ENCODE measurements at places on chromosomes 2 and 18.

GRCh38 chr18:54801374-54801773 is 26.9 kb upstream of the RAB27B start:
- no peak for DNase-seq

DNA sequence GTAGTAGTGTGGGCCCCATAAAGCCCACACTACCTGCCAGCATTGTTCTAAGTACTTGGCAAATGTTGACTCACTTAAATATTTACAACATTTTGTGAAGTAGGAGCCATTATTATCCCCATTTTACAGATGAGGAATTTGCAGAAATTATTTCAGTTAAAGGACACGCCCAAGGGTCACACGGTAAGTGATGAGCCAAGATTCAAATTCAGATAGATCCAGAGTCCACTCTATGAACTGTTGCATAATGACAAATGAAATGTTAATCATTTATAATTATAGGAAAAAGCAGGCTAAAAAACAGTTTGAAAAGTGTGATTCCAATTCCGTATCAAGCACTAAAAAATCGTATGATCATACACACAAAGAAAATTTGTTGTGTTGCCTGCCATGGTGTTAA is 108.4 kb downstream of the MDH1 start:
- no peak for DNase-seq

GRCh38 chr2:29155578-29155977 is 40.4 kb downstream of the CLIP4 start:
- DNase-seq = no peak

DNA sequence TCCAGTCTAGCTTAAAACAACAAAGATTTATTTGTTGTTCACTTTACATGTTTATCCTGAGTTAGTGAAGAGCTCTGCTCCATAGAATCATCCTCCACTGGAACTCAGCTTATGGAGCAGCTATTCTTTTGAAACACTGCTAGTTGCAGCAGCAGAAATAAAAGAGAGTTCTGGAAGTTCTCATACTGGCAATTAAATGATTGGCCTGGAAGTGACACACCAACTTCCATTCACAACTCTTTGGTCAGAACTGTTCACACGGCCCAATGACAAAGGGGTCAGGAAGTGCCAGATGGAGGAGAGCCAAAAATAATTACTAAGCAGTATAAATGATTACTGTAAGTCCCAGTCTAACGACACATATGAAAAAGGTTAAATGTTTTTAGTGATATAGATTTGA is 39.1 kb downstream of the FBXO11 start:
- peak; percentile 77 for DNase-seq

DNA sequence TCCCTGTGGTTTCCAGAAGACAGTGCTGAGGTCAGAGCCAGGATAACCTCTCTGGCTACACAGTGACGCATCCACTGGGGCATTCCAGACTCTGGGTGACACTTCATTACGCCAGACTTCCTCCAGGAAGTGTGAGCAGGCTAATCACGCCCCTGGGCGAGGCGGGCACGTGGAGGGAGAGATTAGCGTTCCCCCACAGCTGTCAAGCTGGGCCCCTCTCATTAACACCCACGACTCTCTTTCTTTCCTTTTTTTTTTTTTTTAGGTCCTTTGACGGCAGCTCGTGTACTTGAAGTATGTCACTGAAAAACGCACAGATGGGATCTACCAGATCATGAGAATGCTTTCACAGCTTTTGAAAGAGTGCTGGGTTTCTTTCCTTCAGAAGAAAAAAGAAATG is 274.6 kb downstream of the AFF3 start:
- DNase-seq = peak; percentile 7

DNA sequence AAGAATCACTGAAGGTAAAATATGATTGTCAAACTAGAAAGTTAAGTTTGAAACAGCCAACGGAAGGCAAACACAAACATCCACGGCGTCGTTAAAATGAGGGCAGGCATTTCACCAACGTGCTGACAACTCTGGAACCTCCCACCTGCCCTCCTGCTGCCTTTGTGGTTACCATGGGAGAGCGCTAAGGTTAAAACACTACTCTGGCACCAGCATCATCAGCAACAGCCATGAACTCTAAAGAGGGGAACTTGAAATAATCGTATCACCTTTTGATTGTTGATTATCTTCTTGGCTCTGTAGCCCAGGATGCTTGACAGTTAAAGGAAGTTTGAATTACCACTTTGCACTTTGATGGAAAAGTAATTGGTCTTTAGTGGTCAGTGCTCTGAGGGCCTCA is 34.7 kb downstream of the CYB5A start:
- no peak for DNase-seq

DNA sequence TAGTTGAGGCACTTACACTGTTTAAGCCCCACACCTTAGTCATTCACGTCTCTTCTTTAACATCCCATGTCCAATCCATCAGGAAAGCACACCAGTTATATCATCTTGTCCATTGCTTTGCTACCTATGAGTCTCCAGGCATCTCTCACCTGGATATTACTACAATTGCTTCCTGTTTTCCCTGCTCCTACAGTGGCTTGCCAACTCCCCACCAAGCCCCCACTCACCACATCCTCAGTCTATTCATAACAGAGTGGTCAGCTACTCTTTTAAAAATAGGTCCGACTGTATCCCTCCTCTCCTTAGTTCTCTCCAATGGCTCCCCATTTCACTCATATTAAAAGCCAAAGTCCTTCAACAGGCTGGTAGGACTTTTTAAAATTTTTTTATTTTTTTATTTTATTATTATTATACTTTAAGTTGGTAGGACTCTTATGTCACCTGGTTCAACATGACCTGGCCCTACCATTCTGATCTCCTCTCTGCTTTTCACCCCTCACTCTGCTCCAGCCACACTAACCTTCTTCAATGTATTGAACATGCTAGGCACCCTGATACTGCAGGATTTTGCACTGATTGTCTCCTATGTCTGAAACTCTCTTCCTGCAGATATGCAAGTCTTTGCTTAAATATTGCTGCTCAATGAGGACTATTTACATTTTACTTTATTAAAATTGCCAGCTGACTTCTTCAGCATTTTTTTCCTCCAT is 253.2 kb downstream of the CYRIA start:
- no peak for DNase-seq

DNA sequence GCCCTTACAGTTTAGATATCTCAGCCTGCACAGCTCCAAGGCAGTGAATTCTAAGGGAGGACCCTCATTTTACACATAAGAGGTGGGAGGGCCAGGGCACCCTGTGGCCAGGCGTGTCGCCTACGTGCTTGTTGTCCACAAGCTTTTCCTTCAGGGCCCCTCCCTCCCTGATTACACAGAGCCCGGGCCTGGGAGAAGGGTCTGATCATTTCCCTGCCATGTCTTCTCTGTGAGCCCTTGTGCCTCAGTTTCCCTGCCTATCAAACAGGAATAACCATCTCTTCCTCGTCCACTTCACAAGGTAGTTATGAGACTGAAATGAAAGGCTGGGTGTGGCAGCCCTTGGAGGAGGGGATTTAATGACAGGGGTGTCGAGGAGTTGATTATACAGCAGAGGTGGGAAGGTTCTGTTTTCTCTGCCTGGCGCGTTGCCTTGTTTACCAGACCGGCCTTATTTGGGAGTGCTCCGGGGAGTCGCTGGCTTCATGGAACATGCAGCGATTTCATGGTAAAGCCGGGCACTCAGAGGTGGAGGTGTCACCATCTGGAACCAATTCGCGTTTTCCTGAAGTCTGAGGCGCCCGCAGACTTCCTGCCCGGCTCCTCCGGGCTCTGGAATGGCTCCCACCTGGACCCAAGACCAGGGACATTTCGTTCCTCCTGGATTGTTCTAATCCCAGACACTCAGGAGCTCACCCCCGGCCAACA is 208.9 kb downstream of the KLHL29 start:
- DNase-seq = no peak

GRCh38 chr2:237977380-237977779 is 10.6 kb downstream of the UBE2F start:
- no peak for DNase-seq

DNA sequence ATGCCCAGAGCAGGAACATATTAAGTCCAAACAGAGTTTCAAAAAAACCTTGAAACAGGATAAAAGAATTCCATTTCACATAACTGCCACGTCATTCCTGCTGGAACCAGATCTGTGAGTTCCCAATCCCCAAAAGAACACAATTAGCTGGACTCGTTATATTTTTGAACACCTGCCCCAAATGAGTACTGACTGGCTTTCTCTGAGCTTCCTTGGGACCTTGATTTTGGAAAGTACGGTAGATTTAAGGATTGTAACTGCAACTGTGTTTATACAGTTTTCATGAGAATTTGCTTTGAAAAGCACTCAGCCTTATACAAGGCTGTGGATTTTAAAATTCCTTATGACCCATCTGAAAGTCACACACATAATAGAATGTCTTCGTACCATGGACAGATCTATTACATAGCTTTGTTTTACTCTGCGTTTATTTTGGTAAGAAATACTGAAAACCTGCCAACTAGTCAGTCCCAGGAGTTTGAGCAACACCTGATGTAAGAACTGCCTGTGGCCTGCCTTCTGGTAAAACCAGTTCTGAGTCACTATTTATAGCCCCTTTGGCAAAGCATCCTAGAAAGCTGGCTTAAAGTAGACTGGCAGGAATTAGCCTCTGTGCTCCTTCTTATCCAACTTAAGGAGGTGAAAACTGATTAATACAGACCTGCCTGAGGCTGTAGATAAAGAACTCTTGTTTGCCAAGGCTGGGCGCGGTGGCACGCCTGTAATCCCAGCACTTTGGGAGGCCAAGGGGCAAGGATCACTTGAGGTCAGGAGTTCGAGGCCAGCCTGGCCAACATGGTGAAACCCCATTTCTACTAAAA is 48.1 kb downstream of the MERTK start:
- peak; percentile 94 for DNase-seq

- DNase-seq = peak; percentile 32
These were observed 79.1 kb downstream of the MCFD2 start for GRCh38 chr2:46836295-46837111.

DNA sequence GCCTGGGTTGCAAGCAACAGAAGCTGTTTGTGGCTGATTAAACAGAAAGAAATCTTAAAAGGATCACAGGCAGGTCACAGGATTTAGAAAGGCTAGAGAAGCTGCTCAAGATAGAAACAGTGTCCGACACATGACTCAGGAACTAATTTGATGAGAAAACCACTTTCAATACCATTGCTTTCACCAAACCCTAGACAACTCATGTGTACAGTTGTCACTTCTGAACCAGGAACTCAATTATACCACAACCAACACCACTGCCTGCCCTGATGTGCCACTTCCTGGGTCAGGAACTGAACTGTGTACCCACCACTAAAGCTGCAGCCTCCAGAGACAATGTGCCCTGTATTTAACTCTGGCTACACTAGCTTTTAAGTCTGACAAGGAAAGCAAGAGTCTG is 56.0 kb downstream of the TMEM247 start:
- DNase-seq = no peak

GRCh38 chr2:10256515-10257031 is 46.1 kb upstream of the HPCAL1 start:
- DNase-seq = no peak

- DNase-seq = no peak
These were observed 163.1 kb downstream of the ASB1 start for GRCh38 chr2:238589591-238590460.

DNA sequence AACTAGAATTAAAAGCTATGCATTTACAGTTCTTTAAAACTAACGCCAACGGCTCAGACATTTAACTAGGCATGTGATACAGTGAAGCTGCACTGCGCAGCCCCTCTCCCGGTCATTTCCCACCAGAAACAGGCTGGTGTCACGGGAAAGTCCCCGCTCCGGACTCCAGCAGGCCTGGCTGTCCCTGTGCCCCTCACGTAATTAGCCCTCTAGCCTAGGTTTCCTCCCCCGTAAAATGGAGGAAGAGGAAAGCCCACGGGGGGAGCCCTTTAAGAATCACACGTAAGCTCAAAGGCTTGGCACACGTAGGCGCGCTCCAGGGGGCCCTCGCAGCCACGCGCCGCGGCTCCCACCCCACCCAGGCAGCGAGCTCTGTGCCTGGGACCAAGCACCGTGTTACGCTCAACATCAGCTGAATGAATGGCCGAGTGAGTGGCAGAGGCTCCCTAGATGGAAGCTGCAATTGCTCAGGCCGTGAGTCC is 48.0 kb downstream of the KCNIP3 start:
- DNase-seq = no peak

DNA sequence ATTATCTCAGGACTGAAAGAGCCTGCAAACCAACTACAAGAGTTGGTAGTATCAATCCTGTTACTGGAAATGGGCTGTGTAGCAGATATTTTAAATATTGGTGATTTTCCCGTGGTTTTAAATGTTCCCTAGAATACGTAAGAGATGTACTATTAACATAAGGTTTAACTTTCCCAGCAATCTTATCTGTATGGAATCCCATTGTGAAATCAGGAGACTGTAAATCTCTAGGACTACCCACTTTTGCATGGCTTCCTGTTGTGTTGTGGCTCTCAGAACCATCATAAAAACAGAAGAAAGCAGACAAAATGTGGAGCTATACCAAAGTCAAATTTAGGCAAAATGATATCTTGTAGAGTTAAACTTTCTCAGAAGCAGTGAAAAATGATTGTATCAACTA is 641.5 kb upstream of the SETBP1 start:
- DNase-seq = no peak

GRCh38 chr2:219916281-219916680 is 288.9 kb downstream of the SLC4A3 start:
- no peak for DNase-seq

DNA sequence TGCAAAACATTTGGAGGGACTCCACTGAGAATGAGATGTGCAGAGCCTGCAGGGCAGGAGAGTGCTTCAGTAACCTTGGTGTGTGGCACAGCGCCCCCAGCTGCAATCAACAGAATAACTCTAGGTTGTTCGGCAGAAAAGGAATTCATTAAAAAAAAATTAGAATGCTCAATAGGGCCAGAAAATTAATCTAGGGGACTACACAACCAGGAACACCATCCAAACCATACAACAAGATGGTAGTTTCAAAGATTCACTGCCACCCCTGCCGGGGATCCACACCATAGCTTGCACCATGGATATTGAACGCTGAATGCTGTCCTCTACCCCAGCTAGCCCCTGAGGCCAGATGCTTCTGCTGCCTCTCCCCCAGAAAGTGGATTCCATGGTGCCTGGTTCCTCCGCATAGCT is 50.1 kb downstream of the THUMPD2 start:
- DNase-seq = no peak

- no peak for DNase-seq
These were observed 228.0 kb upstream of the SALL3 start for GRCh38 chr18:78751664-78752063.

DNA sequence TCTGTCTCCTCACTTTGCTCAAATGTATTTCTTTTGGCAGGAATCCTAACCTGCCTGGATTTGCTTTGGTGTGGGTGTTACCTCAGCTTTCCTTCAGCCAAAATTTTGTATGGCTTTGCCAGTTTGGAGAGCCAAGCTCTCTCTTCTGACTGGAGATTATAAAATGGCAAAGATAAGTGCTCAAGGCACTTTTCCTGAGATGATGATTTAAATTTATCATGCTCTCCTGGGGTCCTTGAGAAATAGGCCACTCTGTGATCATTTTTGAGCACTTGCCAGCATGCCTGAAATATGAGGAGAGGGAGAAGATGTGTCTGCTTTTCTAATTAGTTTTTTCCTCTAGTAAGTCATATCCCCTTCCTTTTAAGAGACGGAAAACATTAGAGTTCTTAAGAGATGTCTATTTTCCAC is 683.0 kb downstream of the SLC4A3 start:
- no peak for DNase-seq

Measured in mammary epithelial cell (primary cell).